CD4-positive, alpha-beta T cell treated with Interferon gamma for 1 hour (primary cell): ENCODE measurements at places on chromosomes 16 and 17.
A peak's percentile ranks its signal among the peaks of the same experiment; 100 is the strongest.

DNA sequence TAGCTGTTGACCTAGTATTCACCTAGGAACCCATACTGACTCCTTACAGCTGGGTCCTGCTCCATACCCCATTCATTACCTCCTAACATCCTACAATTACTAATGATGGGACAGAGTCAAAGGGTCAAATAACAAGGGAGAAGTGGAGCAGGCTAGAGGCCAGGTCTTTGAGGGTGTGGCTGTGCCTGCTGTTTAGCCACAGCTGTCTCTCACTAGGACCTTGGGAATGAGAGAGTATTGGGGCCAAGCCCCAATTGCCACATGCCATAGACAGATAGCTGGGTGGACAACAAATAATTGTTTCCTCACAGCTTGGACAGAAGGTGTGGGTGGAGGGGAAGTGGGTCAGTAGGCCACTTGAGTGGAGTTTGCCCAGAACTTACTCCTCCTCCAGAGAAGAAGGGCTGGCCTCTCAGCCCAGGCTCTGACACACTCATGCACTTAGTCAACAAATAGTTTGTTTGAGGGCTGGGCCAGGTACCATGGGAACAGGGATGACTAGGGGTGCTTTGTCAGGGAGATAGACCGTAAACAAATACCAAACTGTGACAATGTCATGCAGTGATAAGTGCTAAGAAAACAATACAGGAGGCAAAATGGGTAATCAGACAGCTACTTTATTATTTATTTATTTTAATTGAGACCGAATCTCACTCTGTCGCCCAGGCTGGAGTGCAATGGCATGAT lies 10.2 kb upstream of the CENPT start:
- peak; percentile 44 for DNase-seq

DNA sequence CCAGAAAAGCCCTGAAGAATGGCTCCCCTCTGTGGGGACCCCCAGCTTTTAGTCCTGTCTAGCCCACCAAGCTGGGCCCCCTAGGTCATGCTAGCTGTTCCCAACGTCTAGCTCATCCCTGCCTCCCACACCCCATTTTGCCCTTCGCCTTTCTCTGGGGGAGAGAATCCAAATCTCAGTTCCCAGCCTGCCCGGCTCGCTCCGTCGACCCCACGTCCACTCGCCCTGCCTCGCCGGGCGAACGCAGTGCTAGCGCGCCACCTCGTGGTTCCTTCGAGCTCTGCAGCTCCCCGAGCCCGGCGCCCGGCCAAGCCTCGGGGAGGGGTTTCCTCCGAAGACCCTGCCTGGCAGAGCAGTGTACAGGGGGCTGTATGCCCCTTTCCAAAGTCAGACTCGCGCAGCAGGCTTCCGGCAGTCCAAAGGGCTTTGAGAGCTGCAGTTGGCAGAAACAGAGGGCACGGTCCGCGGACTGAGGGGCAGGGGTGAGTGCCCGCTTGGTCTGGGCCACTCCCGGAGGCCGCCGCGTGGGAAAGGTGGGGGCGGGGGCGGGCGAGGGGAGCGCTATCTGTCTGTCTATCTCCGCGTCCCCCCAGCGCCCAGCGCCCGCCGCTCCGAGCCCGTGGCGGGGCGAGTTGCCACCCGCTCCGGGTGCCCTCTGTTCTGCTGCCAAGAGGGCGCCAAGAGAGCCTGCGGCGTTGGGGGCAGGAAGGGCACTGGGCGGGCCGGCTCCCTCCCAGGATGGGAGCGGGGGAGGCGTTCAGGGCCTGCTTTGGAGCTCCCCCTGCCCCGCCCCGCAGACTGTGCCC lies 1.7 kb upstream of the DLX3 start:
- peak; percentile 48 for DNase-seq

DNA sequence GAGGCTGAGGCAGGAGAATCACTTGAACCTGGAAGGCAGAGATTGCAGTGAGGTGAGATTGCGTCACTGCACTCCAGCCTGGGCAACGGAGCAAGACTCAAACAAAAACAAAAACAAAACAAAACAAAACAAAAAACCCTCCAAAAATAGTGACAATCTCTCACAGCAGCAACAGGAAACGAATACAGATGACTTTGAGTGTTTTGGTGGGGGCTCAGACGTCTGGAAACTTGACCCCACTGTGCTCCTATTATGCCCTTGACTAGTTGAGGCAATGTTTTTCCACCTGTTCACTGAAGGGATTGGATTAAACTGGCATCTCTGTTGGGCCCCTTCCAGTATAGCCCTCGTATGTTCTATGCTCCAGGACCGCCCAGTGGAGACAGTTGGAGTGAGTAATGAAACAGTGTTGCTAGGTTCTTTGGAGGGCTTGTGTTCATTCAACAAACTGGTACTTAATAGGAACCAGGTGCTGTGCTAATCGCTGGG lies 167.0 kb downstream of the UTP18 start:
- peak; percentile 49 for DNase-seq

DNA sequence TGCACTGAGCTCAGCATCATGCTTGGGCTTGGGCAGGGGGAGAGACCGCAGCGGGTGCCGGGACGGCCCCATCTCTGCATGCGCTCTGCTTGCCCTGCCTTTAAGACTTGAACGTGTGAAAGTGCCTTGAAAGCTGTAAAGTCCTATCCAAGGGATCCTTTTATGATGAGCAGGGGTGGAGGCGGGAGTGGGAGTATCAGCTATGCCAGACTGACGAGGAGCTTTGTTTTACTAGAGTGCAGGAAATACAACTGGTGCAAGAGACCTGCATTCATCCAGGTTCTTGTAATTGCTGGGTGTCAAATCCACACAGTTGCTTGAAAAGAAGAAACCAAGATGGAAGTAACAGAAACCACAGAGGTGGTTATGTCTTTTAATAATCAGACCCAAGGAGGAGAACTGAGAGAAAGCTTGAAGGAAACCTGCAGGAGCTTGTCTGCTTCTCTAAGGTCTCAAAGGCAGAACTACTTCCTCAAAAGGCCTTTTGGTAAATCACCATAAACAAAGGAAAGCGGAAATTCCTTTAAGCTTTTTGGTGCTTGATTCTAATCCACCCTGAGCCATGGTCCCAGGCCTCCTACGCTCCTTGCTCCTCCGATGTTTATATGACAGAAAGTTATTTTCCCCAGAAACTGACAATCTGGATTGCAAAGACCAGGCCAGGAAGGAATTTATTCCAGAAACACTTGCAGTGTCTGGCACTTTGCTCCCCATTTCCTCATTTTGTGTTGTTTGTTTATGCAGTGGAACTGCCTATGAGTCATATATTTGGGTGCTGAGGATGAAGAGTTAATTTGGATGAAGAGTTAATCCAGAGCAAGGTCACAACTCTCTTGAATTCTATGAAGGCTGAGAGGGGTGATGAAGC lies 51.3 kb upstream of the FBXO47 start:
- no peak for DNase-seq

GRCh38 chr17:37278247-37278894 lies 97.4 kb upstream of the C17orf78 start:
- DNase-seq = no peak

DNA sequence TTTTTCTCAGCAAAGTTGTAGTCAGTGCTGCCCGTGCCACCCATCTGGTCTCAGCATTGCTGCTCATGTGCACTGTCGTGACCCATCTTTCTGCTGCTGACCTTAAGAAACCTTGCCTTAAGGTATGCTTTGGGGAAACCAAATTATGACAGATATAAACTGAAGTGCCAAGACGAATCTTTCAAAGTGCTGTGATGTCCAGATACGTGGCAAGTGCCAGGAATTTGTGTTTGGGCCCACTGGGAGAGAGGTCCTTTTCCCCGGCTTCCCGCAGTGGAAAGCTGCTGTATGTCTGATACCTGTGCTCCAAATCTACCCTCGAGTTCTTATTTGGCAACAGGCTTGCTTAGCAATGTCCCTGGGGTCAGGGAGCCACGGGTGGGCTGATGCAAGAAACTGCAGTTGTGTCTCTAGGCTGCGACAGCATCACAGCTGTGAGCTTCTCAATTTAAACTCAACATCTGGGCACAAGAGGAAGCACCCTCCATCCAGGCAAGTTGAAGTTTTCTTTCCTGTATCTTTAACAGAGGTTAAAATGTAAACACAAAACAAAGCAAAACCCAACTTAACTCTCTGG lies 30.3 kb upstream of the TOX3 start:
- no peak for DNase-seq

- no peak for DNase-seq
These were observed 73.6 kb downstream of the IL21R start for GRCh38 chr16:27475561-27475960.

DNA sequence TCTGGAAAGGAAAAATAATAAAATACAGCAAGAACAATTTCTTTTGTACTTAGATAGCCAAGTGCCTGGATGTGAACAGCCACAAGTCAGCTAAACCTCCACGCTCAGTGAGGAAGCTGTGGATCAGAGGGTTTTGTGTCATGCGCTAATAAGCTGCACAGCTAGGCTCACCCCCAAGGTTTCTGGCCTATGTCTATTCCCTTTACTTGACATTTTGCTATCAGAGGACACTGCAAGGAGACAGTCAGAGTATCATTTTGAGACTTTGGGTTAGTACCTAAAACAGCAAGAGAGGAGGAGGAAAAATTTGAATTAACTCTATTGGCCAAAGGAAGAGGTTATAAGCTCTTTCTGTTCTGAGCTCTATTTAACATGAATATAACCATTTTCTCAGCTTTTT lies 139.3 kb downstream of the KCNJ2 start:
- DNase-seq = no peak

GRCh38 chr16:83682116-83682867 lies 125.5 kb upstream of the HSBP1 start:
- DNase-seq = no peak

DNA sequence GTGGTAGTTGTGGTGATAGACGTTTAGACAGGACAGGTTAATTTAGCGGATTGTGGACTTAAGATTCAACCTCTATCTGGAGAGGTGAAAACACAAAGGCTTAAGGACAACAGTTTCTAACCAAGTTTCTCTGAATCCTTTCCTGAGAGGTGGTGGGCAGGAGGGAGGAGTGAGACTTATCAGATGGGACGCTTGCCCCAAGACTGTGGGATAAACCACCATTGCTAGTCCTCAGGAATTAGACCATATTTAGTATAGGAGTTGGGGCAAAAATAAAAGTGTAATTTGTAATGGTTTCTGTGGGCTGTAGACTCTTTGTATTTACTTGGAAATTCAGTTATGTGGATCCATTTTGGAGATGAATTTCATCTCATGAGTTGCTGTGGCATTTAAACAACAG lies 6.6 kb downstream of the PDP2 start:
- no peak for DNase-seq
